Adrenal gland (tissue), 19 donors: ENCODE measurements at places on chromosomes 5 and 9. TPM values are rescaled to one million over a fixed set of nuclear protein-coding genes. Genes with fewer than 3 reads are reported as not detected.

FOXD4L4 gene
- 0.28 TPM for total RNA-seq

RASEF gene
- total RNA-seq: 0.96 TPM

CDK9 gene
- 41.0 TPM for total RNA-seq

OR1Q1 gene
- total RNA-seq: not detected

TEX48 gene
- not detected for total RNA-seq

TTC33 gene
- 15.3 TPM for total RNA-seq

KCNN2 gene
- 29.7 TPM for total RNA-seq

SH3PXD2B gene
- 58.1 TPM for total RNA-seq

DNA sequence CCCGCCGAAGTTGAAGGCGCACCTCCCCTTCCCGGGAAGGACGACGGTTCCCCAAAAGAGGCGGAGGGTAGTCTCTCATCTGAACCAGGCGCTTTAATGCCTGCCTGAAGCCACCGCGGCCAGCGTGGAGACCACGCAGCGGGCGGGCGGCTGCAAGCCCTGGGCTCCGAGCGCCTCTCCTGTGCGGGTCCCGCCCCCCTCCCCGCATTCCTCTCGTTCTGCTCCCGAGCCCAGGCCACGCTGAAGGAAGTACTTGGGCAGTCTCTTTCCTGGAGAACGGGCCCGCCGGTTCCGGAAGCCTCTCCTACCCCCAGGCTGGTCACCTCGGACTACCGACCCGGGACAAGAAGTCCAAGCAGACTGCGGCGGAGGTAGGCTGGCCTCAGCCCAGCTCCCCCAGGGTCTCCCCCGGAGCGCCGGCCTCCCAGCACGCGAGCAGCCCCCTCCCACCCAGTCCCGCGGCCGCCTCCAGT is 571 bp downstream of the PPIC start:
- H3K27ac ChIP-seq: peak overlapping the region; percentile 90
- peak overlapping the region; percentile 94 for H3K4me3 ChIP-seq
- no peaks in the 10 kb centered on the region for H3K27me3 ChIP-seq

DNA sequence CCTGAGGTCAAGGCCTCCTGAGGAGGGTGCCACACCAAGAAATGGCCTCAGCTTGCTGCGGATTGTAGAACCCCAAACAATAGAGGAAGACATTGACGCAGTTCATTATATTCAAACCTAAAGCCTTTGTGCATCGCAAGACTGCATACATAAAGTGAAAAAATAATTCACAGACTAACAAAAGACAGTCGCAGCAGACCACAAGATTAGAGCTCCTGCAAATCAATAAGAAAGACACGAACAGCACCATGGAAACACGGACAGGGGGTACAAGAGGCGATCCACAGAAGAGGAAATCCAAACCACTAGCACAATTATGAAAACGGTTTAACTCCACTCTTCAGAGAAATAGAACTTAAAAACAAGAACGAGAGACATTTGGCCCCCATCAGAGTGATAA is 10.0 kb upstream of the TCOF1 start:
- H3K27ac ChIP-seq: no peak overlapping the region
- DNase-seq: no peak
- H3K4me3 ChIP-seq: no peak overlapping the region
- H3K27me3 ChIP-seq: no peaks in the 10 kb centered on the region
- peaks cover 5% of the 10 kb centered on the region for H3K4me1 ChIP-seq

DNA sequence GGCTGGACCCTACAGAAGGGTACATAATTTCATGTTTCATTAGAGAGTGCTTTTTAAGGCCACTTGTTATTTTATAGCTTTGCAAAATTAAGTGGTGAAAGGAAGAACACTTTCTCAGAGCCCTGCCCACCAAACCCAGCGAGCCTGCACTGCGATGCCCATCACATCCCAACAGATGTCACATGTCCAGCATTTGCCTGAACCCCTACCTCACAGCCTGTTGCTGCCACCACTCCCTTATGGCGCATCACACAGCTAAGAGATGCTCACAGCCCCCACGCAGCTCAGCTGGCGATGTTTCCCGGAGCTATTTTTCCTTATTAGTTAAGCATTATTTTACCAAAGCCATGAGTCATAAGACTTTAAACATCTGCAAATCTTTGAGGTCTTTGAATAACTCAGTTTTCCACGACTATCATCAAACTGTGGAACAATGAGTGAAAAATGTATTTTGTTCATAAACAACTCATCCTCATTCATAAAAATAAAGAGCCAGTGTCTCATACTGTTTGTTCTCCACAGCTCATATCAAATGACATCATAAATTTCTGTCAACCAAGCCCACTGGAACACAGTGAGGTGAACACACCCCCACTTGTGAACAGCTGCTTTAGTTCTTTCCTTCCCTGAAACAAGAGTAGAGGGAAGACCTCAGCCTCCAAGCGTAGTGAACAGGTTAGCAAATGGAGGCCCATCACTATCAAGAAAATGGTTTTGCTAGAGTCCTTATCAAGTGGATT is 104.9 kb downstream of the SYK start:
- no peaks in the 10 kb centered on the region for H3K4me1 ChIP-seq
- no peak for DNase-seq
- H3K27ac ChIP-seq: no peak overlapping the region
- H3K4me3 ChIP-seq: no peak overlapping the region
- H3K27me3 ChIP-seq: no peaks in the 10 kb centered on the region

DNA sequence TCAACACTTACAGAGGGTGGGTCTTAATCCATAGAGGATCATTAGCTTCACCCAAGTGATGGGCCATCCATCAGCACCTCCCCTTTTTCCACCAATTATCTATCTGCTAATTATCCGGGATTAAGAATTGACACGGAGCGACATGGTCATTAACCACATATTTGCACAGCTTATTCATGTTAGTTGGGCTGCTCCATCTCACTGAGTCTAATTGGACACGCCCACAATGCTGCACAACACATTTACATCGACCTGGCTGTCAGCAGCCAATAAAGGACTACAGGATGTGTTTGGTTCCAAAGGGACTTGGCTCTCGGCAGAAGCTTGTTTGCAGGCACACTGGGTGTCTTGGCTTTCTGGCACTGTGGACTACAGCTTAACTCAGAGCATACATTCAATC is 21.6 kb downstream of the FOXE1 start:
- no peaks in the 10 kb centered on the region for H3K27me3 ChIP-seq
- no peak overlapping the region for H3K4me3 ChIP-seq
- no peak overlapping the region for H3K27ac ChIP-seq
- no peaks in the 10 kb centered on the region for H3K4me1 ChIP-seq

- H3K4me1 ChIP-seq: peaks cover 2% of the 10 kb centered on the region
- no peak overlapping the region for H3K4me3 ChIP-seq
- peak; percentile 75 for DNase-seq
- H3K36me3 ChIP-seq: no peaks in the 10 kb centered on the region
- H3K27me3 ChIP-seq: no peaks in the 10 kb centered on the region
Measured at GRCh38 chr5:157540707-157541446, 34.7 kb downstream of the ADAM19 start.

DNA sequence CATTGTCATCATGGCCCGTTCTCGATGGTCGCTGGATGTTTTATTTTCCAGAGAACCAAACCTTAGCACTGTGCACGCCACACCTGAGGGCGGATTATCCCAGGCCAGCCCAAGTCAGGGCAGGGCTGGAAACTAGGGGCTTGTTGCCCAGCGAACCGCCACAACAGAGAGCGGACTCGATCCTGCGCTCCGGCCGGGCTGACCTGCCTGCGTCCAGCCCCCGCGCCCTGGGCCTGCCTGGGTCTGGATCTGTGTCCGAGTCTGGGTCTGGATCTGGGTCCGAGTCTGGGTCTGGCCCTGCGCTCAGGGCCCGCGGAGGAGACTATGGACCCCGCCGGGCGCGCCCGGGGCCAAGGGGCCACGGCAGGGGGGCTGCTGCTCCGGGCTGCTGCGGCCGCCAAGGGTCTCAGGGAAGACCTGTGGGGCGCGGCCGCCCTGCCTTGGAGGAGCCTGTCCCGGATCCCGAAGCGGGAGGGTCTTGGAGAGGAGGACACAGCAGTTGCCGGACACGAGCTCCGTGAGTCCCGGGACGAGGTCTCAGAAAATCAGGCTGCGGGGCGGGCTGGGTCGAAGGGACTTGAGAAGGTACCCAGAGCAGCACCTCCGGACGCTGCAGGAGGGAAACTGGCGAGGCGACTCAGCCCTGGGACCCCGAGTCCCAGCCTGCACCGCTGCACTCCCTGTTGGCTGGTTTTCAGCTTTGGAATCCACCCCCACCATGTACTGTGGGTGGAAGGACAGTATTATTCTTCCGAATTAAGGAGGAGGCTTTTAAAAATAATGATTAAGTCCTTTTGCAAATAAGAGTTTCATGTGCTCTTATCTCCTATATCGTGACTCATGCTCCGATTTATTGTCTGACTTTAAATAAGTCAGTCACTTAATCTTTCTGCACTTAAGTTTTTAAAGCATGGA is at the start of gene ANKDD1B:
TSS of gene ANKDD1B (plus strand) at position 143 of the 915 bp plus-strand sequence. CDS start at position 325, 182 bp downstream.
- no peaks in the 10 kb centered on the region for H3K27me3 ChIP-seq
- peak; percentile 43 for DNase-seq
- peaks cover 5% of the 10 kb centered on the region for H3K4me1 ChIP-seq
- no peaks in the 10 kb centered on the region for H3K36me3 ChIP-seq
- H3K4me3 ChIP-seq: peak within 1 kb of the TSS; percentile 7

DNA sequence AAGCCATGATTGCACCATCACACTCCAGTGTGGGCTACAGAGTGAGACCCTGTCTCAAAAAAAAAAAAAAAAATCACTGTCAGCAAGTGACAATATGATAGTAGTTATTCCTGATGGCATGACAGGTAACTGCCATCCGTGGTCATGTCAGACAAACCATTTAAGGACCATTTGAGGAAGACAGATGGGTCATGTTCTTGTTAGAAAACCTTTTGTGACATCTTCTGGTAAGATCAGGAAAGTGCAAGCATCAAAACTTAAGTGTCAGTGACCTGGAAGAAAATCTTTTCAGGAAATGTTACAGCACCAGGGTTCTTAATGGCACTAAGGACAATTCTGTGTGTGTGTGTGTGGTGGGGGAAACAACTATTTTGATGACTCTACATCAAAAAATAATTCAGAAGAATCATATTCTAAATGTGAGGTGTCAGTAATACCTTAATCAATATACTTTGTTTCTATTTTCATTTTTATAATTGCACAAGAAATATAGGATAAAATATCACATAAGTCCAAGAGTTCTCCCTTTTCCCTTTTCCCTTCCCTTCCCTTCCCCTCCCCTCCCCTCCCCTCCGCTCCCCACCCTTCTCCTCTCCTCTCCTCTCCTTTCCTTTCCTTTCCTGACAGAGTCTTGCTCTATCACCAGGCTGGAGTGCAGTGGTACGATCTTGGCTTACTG is 17.8 kb downstream of the SLC38A9 start:
- DNase-seq: no peak
- H3K4me1 ChIP-seq: no peaks in the 10 kb centered on the region
- peaks cover 8% of the 10 kb centered on the region for H3K36me3 ChIP-seq
- H3K4me3 ChIP-seq: no peak overlapping the region

DNA sequence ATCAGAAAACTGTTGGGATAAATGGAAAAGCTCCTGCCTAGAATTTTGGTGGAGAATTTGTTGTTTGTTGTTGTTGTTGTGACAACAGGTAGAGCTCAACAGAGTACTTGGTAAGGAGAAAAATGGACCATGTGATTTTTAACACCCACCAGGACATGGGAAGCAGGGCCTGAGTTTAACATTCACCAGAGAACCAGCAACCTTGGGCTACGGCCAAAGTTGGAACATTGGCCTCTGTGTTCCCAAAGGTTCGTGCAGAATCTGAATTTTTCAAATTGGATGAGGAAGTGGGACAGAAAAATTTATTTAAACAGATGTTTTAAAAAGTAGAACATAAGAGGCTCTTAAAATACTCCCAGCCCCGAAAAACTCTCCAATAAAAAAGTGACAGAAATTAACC is 127.0 kb downstream of the GNA14 start:
- no peak overlapping the region for H3K4me3 ChIP-seq
- H3K4me1 ChIP-seq: peaks cover 4% of the 10 kb centered on the region
- H3K27ac ChIP-seq: no peak overlapping the region
- no peaks in the 10 kb centered on the region for H3K27me3 ChIP-seq
- no peak for DNase-seq

DNA sequence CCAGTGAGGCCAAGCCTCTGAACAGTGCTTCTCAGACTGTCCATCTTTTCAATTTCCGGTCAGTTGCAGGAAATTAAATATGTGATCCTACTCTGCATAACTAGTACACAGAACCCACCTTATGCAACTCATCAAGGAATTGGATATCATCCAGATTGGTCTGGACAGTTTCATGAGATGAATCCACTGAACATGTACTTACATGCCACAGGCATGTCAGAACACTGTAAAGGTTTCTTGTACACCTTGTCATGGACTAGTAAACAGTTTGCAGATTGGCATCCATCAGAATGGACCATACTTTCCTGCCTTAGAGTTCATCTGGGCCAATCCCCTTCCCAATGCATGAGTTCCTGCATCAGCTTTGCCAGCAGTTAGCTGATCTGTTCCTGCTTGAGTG is 30.4 kb downstream of the GARNL3 start:
- peaks cover 47% of the 10 kb centered on the region for H3K4me1 ChIP-seq
- H3K27ac ChIP-seq: peak overlapping the region; percentile 89
- no peak overlapping the region for H3K4me3 ChIP-seq
- DNase-seq: no peak
- H3K27me3 ChIP-seq: no peaks in the 10 kb centered on the region

DNA sequence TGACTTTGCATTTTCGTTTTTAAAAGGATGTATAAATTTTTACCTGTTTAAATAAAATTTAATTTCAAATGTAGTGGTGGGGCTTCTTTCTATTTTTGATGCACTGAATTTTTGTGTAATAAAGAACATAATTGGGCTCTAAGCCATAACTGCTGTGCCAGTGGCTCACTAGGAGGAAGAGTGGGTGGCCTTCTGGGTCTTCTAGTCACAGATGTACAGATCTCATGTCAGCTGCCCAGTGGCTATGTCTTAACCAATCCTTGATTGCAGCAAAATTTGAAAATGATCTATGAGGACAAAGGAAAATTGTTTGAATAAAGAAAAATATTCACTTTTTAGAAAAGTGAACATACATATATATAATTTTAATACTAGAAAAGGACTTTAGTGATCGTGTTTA is 5.4 kb downstream of the CTSL start:
- no peak overlapping the region for H3K4me3 ChIP-seq
- H3K27ac ChIP-seq: no peak overlapping the region
- no peaks in the 10 kb centered on the region for H3K27me3 ChIP-seq
- H3K36me3 ChIP-seq: peaks cover 45% of the 10 kb centered on the region
- H3K4me1 ChIP-seq: peaks cover 5% of the 10 kb centered on the region

GRCh38 chr5:96257904-96258303 is 175.1 kb downstream of the PCSK1 start:
- no peak overlapping the region for H3K4me3 ChIP-seq
- no peaks in the 10 kb centered on the region for H3K36me3 ChIP-seq
- H3K27ac ChIP-seq: no peak overlapping the region

- no peak overlapping the region for H3K27ac ChIP-seq
- H3K27me3 ChIP-seq: no peaks in the 10 kb centered on the region
- no peak for DNase-seq
- no peaks in the 10 kb centered on the region for H3K4me1 ChIP-seq
- no peaks in the 10 kb centered on the region for H3K36me3 ChIP-seq
Measured at GRCh38 chr5:53980061-53980460, 330.3 kb downstream of the ARL15 start.

- H3K27me3 ChIP-seq: no peaks in the 10 kb centered on the region
- H3K4me3 ChIP-seq: no peak overlapping the region
- H3K4me1 ChIP-seq: no peaks in the 10 kb centered on the region
- DNase-seq: no peak
Measured at GRCh38 chr5:4079831-4080230, 484.2 kb downstream of the IRX1 start.

- no peak within 1 kb of the TSS for H3K27ac ChIP-seq
- peak; percentile 49 for DNase-seq
- peaks cover 31% of the 10 kb centered on the region for H3K27me3 ChIP-seq
- H3K36me3 ChIP-seq: no peaks in the 10 kb centered on the region
- no peaks in the 10 kb centered on the region for H3K4me1 ChIP-seq
Measured at GRCh38 chr5:175444060-175444904, at the start of gene DRD1. Gene DRD1 (minus strand): TSS chr5:175444182. CDS start chr5:175443099, 1,083 bp downstream.

- peak; percentile 37 for DNase-seq
- peak overlapping the region; percentile 5 for H3K27ac ChIP-seq
- H3K4me1 ChIP-seq: peaks cover 7% of the 10 kb centered on the region
- H3K4me3 ChIP-seq: no peak overlapping the region
- H3K36me3 ChIP-seq: no peaks in the 10 kb centered on the region
- H3K27me3 ChIP-seq: peaks cover 19% of the 10 kb centered on the region
Measured at GRCh38 chr9:136981588-136982231, 1.1 kb upstream of the LCNL1 start.
